LHCN-M2 (cell line): ENCODE measurements at places on chromosomes 13 and 19. TPM values are rescaled to one million over a fixed set of nuclear protein-coding genes. Genes with fewer than 3 reads are reported as not detected.

DDX39A gene
- total RNA-seq, result 170 and 176 TPM in 2 replicates

- peak; percentile 29 for DNase-seq
These were observed 1651.9 kb upstream of the MIR17HG start for GRCh38 chr13:89695343-89696257.

DNA sequence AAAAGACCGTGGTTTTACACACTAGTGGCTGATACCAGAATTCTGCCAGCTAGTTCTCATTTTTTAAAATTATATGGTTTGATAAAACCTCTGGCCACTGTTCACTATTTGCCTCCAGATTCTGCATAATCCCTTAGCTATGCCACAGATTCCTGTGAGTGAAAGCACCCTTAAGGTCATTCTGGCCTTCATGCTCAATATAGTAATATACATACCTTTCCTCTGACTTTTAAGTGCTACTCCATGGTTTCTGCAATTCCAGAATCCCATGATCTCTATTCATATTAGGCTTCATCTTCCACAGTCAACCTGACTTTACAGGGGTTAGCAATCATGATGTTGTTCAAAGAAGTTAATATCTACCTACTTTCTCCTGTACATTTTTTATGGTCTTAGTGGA, 274.1 kb upstream of the EDNRB start:
- DNase-seq, result peak; percentile 42

DNA sequence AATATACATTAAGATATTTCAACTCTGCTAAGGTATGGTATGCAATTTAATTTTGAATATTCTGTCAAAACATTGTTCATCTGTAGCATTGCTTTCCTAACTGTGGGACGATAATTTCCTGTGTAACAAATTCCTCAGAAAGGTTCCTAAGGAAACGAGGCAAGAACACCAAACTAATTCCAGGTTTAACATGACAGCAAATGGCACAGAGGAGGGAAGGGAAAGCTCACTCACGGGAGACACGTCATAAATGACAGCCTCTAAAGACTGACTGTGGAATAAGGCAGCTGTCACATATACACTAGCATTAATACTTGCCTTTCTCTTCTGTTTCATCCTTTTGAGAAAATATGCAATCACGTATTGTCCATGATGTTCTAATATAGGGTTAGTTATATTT, 380.6 kb downstream of the LIG4 start:
- no peak for DNase-seq

GRCh38 chr19:55248166-55248675, 10.6 kb downstream of the PPP6R1 start:
- DNase-seq, result no peak

- no peak for DNase-seq
These were observed 4.0 kb upstream of the FLT3LG start for GRCh38 chr19:49469828-49470614.
